ENCODE measurements at places on chromosomes 1 and 21.

DNA sequence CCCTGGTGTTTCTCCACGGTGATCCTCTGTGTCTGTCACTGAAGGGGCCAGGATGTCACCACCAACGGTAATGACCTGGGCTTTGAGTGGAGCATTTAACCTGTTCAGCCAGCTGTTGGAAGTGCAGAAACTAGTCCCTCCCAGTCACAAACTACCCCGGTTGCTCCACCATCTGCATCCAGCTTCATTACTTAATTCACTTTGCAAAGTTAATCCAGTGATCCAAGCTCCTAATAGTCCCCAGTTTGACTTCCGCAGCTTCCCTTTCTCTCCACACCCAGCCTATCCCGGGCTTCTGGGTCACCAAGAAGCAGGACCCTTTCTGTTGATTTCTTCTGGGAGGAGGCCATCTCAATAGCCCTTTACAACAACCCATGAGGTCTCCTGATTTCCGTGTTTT is 63.5 kb downstream of the MDM4 start:
- H3K4me3 ChIP-seq: no peak overlapping the region
- H3K27me3 ChIP-seq: peaks cover 6% of the 10 kb centered on the region
- peak overlapping the region; percentile 39 for H3K27ac ChIP-seq
- H3K36me3 ChIP-seq: no peaks in the 10 kb centered on the region
- peaks cover 22% of the 10 kb centered on the region for H3K4me1 ChIP-seq

GRCh38 chr1:80593197-80593596 is 1207.5 kb upstream of the ADGRL2 start:
- H3K27me3 ChIP-seq: no peaks in the 10 kb centered on the region
- no peak overlapping the region for H3K27ac ChIP-seq
- no peak for DNase-seq
- H3K4me3 ChIP-seq: no peak overlapping the region
- H3K4me1 ChIP-seq: no peaks in the 10 kb centered on the region
- peaks cover 4% of the 10 kb centered on the region for H3K36me3 ChIP-seq

DNA sequence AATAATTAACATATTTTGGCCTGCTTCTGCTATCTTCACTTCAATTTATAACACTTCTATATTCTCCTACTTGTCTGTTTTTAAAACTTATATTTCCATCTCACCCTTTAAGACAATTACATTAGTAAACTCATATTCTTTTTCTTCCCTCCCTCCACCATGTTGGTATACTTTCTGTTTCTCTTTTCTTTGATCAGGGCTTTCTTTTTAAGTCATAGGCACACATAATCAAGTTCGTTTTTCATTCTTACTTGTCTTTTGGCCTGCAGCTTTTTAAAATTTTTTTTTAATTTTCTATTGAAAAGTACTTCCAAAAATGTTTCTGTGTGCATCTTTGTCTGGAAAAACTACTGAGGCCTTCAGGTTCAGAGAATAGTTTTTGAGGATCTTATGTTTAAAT is 2.3 kb downstream of the PYHIN1 start:
- peak overlapping the region; percentile 96 for H3K4me3 ChIP-seq
- peaks cover 3% of the 10 kb centered on the region for H3K27me3 ChIP-seq
- H3K27ac ChIP-seq: peak overlapping the region; percentile 85

DNA sequence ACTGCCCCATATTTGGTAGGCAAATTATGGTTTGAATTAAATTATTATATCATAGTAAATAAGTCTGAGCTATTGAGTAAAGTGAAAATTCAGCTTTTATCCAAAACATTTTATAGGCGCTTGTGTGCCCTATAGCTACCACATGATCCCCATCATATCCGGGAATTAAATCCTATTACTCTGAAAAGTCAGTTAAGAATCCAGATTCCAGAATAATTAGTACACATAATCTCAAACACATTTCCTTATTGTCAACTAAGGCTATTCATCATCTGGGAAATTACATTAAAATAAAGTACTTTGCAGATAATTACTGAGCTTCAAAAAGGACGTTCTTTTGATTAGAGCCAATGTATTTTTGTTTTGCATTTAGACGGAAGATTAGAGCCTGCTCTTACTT is 72.3 kb downstream of the CTH start:
- H3K27me3 ChIP-seq: peaks cover 2% of the 10 kb centered on the region
- H3K4me3 ChIP-seq: no peak overlapping the region
- H3K36me3 ChIP-seq: no peaks in the 10 kb centered on the region
- no peak for DNase-seq

DNA sequence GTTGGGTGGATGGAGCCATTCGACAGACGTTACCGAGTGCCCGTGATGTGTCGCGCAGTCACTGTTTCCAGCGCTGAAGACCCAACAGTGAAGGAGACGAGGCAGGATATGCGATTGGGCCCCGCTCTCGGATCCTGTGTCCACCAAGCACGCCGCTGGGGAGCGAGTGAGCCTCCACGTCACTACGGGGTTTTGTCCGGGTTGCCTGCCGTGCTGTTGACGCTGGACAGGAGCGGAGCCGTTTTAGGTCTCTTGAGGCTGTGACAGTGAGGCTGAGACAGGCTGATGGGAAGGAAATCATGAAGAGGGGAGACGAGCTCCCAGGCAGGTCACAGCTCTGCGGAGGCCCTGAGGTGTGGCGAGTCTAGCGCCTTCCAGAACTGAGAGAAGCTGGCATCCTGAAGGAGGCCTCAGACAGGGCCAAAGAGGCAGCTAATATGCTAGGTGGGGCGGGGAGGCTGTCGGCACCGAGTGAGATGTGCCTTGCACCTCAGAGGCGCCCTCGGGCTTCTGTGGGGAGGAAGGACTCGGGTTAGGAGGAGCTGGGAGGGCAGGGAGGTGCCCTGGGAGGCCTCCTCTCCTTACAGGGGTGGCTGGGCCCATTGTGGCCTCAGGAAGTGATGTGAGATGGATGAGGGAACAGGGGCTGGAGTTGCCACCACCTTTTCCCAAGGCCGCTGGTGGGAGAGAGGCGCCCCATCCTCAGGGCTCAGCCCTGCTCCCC is 196.0 kb upstream of the TMEM51 start:
- H3K36me3 ChIP-seq: no peaks in the 10 kb centered on the region
- no peak overlapping the region for H3K4me3 ChIP-seq
- no peak overlapping the region for H3K27ac ChIP-seq
- DNase-seq: no peak
- peaks cover 2% of the 10 kb centered on the region for H3K27me3 ChIP-seq
- no peaks in the 10 kb centered on the region for H3K4me1 ChIP-seq

DNA sequence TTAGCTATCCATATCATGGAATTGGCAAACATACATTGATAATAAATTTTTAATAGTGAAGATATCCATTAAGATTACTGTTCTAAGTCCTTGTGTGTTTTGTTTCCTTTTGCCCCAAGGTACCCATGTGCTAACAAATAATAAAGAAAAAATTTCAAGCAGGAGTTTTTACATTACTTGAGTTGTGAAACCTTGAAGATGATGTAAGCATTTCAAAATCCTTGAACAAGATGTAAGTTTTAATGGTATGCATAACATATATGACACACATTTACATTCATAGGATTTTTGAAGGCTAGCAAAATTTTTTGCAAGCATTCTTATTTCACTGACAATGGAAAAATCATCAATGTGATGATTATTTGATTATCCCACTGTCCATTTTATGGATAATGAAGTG is 10.9 kb upstream of the ELAVL4 start:
- H3K36me3 ChIP-seq: no peaks in the 10 kb centered on the region
- H3K4me3 ChIP-seq: no peak overlapping the region
- H3K27ac ChIP-seq: no peak overlapping the region
- no peaks in the 10 kb centered on the region for H3K4me1 ChIP-seq
- no peaks in the 10 kb centered on the region for H3K27me3 ChIP-seq
- no peak for DNase-seq

- DNase-seq: no peak
- H3K27ac ChIP-seq: no peak overlapping the region
- peaks cover 4% of the 10 kb centered on the region for H3K27me3 ChIP-seq
- no peaks in the 10 kb centered on the region for H3K36me3 ChIP-seq
Observed at GRCh38 chr1:201345081-201345355, 32.5 kb downstream of the TNNT2 start.

- peaks cover 13% of the 10 kb centered on the region for H3K27me3 ChIP-seq
- H3K4me3 ChIP-seq: peak within 1 kb of the TSS; percentile 92
- H3K27ac ChIP-seq: peak within 1 kb of the TSS; percentile 90
- no peaks in the 10 kb centered on the region for H3K36me3 ChIP-seq
Observed at GRCh38 chr1:85200463-85201339, at the start of gene SYDE2. TSS of gene SYDE2 (minus strand) at chr1:85201016. CDS start at chr1:85200996, 20 bp downstream.

DNA sequence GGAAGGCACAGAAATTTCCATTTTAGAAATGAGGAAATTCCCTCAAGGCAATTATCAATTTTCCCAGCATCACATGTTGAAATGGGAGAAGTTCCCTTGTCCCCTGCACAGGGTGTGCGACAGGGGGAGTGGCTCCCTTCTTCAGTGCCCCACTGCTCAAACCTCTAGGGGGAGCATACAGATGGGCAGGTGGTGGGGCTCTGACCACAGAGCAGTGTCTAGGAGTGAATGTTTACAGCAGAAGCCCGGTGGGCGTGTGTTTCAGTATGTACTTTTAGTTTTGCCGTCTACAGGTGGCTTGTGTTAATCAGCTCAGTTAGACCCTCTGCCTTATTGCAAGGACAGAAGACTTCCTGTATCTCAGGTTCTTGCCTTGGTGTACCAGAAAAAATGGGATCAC is 493.7 kb upstream of the PLXNA2 start:
- H3K27ac ChIP-seq: no peak overlapping the region
- H3K4me3 ChIP-seq: no peak overlapping the region
- H3K36me3 ChIP-seq: no peaks in the 10 kb centered on the region
- peaks cover 6% of the 10 kb centered on the region for H3K4me1 ChIP-seq
- no peaks in the 10 kb centered on the region for H3K27me3 ChIP-seq

DNA sequence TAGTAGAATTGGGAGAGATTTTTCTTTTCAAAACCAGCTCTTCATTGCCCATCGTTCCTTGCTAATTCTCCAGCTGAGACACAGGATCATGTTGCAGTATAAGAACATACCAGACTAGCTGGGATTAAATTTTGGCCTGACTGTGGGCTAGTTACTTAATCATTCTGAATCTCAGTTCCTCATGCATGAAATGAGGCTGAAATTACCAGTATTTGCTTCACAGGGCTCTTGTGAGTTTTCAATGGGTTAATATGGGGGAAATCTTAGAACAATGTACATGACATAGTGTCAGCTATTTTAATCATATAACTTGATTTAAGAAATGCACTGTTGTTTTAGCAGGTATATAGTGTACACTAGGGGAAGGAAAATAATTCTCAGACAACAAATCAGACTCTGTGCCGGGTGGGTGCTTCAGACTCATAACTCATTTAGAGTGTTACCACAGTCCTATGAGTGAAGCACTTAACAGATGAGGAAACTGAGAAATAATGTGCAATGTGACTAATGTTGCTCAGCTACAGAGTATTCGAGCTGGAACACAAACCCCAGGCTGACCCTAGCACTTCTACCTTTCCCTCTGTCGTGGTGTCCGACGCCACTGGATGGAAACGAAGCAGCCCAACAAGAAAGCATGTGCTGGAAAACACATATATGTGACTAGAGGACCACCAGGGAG is 137.6 kb upstream of the SGIP1 start:
- no peak overlapping the region for H3K27ac ChIP-seq
- no peak for DNase-seq

- H3K4me3 ChIP-seq: no peak overlapping the region
- H3K27ac ChIP-seq: no peak overlapping the region
- no peaks in the 10 kb centered on the region for H3K27me3 ChIP-seq
- DNase-seq: no peak
- no peaks in the 10 kb centered on the region for H3K36me3 ChIP-seq
Observed at GRCh38 chr1:93595743-93596142, 85.9 kb downstream of the BCAR3 start.

GRCh38 chr1:232282498-232282897 is 347.4 kb downstream of the SIPA1L2 start:
- no peak overlapping the region for H3K4me3 ChIP-seq
- H3K36me3 ChIP-seq: no peaks in the 10 kb centered on the region
- DNase-seq: no peak
- H3K27me3 ChIP-seq: no peaks in the 10 kb centered on the region
